ENCODE measurements at places on chromosomes 12 and 14.

- no peak for DNase-seq
Observed at GRCh38 chr14:24935796-24936195, 114.2 kb downstream of the STXBP6 start.

GRCh38 chr14:90574188-90575131 lies 177.6 kb downstream of the CALM1 start:
- DNase-seq = peak; percentile 65

DNA sequence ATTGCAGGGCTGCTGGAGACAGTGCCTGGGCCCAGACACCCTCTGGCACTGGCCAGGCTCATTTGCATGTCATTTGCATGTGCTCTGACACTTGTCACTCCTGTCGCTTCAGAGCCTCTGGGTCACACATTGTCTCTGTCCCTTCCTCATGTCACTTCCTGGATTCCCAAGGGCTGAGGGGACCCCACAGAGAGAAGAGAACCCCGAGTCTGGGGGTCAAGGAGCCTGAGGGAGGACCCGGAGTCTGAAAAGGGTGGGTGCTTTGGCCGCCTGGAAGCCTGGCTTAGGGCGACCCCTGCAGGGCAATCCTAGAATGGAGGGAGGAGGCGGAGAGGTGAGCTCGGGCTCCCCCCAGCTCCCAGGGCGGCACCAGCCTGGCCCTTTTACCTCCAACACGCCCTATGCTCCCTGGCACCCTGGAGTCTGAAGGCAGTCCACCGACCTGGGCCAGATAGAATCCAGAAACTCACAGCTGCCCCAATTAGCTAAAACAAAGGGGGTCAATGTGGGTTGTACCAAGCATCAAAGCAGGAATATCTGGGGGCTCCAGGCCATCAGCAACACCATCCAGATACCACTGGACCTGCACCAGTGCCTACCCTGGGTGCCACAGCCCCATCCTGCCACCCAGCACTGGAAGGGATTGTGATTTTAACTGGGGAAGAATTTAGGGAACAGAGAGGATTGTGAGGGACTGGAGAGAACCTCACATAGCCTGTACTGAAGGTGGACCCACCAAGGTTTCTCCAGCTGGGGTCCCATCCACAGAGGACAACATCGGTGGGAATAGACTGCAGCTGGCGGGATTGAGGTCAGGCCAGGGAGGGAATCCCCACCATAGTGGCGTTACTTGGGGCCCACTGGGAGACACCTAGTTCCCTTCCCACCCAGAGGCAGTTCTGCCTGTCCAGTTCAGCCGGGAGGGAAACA lies 21.8 kb upstream of the KRT78 start:
- peak; percentile 24 for DNase-seq

DNA sequence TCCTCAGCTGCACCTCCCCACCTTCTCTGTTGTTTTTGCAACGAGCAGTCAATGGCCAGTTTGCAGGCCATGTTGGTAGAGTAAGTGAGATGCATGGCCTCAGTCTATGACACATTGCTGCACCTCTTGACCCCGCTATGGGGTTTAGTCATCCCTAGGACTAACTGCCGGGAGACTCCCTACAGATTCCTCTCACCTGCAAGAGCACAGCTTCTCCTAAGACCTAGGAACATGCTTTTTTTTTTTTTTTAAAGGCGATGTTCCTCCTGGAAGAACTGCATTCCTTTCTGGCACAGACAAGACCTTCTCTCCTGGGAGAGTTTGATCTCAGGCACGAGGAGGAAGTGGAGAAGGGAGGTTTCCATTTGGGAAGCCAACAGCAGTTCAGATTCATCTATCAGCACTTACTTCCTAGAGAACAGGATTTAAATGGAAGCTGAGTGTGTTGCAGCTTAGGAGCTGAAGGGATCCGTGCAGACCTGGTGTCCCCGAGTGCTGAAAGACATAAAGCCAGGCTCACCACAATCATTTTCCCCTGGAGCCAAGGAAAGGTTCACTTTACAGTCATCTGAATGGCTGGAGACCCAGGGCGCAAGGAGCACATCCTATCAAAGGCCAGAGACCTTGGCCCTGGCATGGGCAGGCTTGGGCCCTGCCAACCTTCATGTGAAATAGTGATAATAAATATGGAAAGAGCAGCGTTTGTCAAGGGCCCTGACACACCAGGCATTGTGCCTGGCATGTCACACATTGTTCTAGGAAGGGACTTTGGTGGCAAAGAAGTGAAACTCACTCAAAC lies 104.1 kb downstream of the LGMN start:
- DNase-seq = no peak

DNA sequence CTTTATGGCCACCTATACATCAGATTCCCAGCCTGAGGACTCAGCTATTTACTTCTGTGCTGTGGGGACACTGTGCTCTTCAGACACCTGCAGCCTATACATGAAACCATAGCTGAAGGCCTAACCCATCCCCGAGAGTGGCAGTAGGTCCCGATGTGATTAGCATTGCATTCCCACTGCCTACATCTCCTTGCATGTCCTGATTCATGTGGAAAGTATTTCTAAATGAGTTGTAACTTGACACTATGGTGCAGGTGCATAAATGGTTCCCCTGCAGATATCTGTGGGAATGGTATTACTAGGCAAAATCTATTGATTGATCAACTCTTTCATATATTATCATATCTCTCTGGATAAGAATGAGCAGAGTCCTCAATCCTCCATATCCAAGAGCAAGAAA lies 433.5 kb downstream of the DAD1 start:
- no peak for DNase-seq

GRCh38 chr12:107873223-107873622 lies 98.7 kb downstream of the ASCL4 start:
- DNase-seq = no peak

GRCh38 chr12:49146406-49146805 lies 15.2 kb upstream of the TUBA1B start:
- no peak for DNase-seq

DNA sequence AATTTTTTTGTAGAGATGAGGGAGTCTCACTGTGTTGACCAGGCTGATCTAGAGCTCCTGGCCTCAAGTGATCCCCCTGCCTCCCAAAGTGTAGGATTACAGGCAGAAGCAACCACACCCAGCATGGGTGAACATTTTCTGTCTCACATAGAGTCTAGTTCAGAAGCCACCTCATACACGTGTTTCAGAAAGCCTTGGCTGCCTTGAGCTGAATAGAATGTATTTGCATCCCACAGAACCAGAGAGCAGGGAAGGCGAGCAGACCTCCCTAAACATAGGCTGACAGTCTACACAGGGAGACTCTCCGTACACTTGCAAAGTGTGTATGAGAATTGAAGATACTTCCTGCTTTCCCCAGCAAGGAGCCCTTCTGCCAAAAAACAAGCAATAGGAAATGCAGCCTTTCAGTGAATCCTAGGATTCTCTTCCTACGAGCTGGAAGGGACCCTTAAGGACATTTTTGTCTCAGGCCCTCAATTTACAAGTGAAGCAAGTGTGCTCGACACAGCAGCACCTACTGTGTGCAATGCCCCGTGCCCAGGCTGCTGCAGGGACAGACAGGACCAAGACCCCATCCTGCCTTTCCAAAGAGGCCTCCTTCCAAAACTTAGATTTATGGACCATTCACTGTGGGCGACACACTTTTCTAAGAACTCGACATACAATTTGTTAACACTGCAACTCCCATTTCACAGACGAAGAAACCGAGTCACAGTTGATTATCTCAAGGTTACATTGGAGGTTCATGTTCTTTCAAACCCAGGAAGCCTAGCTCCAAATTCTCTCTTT lies 11.2 kb downstream of the NUAK1 start:
- no peak for DNase-seq

DNA sequence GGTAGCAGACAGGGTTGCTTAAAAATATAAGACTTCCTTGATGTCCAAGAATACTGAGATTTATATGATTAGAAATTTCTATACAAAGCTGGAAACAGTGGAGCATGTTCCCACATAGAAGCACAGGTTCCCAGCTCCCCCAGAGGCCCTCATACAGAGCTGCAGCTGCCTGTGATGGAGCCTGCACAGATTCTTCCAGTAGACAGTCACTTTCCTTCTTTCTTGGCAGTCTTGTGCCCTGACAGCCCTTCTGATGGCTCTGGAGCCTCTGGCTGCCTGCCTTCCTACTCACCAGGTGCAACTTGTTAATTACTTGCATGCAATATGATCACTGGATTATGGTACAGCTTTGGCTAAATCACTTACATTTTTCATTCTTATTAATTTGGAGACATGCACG lies 44.4 kb downstream of the BICD1 start:
- no peak for DNase-seq

DNA sequence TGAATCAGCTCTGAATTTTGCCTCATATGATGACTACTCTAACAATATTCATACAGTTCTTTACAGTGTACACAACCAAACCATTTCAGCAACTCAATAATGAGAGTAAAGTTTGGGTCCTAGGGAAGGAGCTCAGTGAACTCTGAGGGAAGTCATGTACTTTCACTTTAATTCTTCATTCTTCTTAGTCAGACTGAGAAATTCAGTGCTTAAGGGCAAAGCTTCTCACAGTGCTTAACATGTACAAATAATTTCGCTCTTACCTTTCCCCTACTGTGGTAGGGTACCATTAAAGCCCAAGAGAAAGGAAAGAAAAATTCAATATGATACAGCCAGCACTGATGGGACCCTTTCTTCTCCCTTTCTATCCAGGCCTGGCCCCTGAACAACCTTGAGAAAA lies 435.0 kb downstream of the NELL2 start:
- no peak for DNase-seq

GRCh38 chr14:24081739-24082211 lies 10.4 kb downstream of the CPNE6 start:
- no peak for DNase-seq

DNA sequence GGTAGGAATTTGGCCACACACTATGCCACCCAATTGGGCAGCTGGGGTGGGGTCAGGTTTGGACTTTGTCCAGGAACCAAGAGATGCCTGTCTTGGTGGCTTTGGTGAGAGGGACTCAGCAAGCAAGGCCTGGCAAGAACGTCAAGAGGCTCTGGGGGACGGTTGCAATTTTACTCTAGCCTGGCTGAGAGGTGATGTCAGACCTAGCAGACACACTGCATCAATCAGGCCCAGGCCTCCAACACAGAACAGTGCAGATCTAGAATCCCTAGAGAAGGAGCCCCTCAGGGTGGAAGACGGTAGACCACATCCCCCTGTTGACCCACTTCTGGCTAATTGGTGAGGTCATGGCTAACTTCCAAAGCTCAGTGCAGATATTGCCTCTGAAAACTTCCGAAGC lies 1.6 kb upstream of the UNC119B start:
- DNase-seq = no peak

GRCh38 chr12:47534695-47535094 lies 171.1 kb downstream of the RPAP3 start:
- no peak for DNase-seq

DNA sequence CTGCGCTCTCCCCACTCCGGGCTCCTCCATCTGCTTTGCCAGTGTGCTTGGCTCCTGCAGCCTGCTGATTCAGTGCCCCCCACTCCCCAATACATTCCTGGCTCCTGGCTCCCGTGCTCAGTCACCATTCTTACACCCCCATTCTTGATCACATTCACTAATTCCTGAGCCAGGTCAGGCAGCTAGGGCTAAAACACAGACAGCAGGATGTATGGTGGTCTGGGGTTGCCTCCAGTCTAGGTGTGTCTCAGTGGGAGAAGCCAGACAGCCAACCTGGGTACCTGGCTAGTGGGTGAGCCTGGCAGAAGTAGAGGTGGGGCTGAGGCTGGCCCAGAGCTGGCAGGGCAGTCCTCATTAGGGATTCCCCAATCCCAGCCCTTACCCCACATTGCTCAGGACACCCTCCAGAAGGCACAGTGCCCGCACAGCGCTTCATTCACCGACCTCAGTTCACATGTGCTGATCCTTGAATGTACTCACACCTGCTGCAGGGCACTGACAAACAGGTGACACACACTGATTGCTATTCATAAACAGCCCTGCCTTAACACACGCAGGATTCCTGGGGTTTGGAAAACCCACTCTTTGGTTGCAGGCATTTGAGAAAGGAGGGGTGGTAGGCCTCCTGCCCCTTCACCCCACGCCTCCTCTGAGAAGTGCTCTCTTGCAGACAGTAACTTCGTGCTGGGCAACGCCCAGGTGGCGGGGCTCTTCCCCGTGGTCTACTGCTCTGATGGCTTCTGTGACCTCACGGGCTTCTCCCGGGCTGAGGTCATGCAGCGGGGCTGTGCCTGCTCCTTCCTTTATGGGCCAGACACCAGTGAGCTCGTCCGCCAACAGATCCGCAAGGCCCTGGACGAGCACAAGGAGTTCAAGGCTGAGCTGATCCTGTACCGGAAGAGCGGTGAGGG lies 1.7 kb downstream of the KCNH3 start:
- no peak for DNase-seq

DNA sequence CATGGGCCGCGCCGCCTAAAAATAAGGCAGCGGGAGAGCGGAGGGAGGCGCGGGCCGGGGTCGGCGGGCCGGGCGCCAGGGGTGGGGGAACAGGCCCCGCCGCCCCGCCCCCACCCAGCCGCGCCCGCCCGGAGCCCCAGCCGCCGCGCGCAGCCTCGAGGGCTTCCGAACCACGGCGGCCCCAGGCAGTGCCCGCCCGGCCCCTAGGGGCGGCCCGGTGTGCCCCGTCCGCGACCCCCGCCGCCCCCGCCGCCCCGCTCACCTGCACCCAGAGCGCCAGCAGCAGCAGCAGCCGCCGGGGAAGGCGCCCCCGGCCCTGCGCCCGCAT lies 519 bp downstream of the JAG2 start:
- no peak for DNase-seq

DNA sequence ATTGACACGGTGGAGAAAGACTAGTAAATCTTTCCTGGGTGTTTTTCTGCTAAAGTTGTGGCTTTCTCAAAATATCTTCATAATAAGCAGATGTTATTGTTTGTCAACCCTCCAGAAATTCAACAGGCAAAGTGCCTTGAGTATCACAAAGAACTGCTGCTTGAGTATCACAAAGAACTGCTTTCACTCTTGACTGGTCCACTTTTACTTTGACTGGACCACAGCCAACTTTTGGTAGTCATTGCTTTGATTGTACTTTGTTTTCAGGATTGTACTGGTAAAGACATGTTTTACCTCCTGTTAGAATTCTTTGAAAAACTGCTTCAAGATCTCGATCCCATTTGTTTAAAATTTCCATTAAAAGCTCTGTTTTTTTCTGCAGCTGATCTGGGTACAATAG lies 62.6 kb downstream of the PDZRN4 start:
- no peak for DNase-seq

- DNase-seq = no peak
Observed at GRCh38 chr14:102717276-102717675, 60.0 kb upstream of the TRAF3 start.

- no peak for DNase-seq
Observed at GRCh38 chr12:41936333-41936732, 208.3 kb downstream of the GXYLT1 start.

- DNase-seq = no peak
Observed at GRCh38 chr12:54627304-54627703, 7.4 kb downstream of the LACRT start.

DNA sequence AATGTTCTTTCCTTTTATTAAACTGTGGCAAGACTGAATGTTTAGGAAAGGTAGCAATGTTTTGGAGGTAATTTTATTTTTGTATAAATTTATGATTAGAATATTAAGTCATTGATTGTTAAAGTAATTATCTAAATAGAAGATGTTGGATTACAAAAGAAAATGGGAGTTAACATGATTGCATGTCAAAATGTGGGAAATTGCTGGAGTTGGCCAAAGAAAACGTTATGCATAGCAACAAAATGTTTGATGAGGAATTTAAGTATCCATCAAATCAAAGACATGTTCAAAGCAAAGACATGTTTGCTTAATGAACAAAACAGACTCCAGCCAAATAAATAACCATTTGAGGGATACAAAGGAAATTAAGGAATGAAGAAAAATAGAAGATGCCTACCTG lies 3.2 kb upstream of the MLH3 start:
- DNase-seq = no peak
